ENCODE measurements at places on chromosomes 16 and 17.

GRCh38 chr17:50495918-50496317 is 12.3 kb upstream of the MYCBPAP start:
- DNase-seq = no peak

DNA sequence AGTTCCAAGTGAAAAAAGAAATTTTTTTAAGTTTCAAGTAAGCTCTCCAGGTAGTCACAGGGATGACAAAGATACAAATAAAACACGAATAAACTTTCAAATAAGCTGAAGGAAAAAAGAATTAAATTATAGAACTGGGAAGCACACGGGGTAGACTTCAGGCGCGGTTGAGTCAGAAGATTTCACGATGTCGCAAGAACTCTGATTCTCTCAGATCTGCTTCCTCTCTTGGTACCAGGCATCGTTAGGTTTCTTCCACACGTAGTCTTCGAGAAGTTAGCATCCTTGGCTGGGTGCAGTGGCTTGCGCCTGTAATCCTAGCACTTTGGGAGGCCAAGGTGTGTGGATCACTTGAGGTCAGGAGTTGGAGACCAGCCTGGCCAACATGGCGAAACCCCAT is 784.1 kb upstream of the RBFOX1 start:
- DNase-seq = no peak

GRCh38 chr16:81879625-81880024 is 100.5 kb downstream of the PLCG2 start:
- no peak for DNase-seq

- DNase-seq = no peak
Measured at GRCh38 chr17:16269658-16270057, 52.6 kb downstream of the PIGL start.

DNA sequence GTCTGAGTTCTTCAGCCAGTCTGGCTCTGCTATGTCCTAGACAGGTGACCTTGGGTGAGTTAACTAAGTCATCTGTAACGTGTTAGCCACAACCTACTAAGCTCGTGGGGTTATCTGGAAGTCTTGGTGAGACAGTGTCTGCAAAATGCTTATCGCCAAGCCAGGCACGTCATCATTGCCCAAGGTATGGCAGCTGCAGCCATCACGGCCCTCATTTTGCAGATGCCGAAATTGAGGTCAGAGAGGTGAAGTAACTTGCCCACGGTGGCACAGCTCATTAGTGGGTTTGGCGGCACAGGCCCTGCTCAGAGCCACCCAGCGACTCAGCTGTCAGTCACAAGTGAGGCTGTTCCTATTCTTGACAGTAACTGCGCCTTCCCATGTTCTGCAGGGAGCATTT is 79.8 kb downstream of the CMIP start:
- no peak for DNase-seq

DNA sequence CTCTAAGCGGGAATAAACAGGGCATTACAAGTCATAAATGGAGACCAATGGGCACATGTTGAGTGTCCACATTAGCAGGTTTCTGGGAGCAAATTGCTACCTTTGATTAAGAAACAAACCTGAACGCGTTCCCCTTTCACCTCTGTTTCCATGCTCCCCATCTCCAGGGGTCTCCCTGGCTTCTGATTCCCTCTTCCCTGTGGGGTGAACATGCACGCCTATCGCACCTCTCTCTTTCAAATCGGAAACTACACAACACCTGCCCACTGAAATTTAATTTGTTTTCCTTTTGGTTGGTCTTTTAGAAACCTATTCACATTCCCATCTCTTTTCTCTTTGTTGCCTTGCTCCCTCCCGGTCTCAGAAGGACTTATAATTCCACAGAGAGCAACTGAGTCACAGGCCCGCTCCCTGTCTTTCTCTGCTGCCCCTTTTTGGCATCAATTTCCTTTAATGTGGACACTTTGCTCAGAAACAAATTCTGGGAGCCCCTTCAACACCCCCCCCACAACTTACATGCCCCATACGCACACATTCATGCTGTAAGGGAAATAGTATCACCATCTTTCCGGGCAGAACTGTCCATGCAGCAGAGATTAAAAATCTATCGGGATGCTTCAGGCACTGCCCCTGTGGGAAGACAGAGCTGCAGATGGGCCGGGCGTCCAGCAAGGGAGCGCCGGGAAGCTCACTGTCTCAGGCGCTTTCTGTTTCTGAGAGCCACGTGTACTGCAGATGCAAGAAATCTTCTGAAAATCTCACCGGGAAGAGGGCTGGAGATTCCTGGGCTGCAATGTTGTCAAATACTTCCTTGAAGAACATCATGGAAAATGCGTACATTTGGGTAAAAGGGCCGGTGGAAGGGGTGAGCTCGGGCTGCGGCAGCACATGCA is 7.2 kb upstream of the FOXF1 start:
- no peak for DNase-seq

DNA sequence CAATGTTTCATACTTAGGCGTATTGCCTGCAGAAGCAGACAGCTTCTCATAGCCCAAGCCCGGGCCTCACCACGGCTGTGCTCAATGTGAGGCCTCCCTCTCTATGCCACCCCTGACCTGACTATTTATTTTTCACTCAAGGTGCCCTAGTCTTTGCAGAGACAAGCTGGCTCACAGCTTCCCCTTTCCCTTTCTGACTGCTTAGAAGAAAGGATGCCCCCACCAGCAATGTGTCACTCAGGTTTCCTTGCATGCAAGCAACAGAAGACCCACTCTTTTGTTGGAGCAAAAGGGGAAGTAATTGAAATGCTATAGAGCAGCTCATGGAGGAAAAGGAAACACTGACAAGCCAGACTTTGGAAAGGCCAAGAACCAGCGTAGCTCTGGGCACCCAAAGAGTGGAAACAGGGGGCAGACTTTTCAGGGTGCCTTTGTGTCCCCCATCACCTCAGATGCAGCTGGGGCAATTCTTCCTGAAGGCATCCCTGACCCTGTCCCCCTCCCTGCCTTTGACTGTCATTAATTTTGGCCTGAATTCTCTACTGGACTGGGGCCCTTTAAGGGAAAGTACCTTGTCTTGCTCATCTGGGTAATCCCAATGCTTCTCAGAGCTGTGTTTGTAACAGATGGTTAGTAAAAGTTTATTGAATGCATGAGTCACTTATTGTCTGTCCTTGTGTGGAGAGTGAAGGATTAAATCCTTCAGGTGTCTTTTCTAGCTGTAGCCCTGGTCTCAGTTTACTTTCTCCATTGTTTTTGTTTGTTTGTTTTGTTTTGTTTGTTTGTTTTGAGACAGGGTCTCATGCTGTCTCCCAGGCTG is 17.8 kb downstream of the RGS9 start:
- no peak for DNase-seq

DNA sequence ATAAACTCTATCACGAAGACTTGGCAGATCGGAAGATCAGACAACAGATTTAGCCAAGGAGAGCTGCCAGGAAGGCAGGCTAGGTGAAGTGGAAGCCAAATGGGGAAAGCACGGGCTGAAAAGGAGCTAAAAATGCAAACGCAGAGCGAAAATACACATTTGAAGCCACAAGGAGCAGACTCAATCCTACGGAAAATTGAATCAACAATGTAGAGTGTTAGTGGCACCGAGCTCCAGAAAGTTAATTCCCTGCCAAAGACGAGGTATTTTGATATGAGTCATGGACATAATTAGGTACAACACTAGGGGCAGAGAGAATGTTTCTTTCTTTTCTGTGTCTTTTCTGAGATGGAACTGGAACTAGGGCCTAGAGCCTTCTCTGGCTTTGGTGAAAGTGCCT is 20.7 kb downstream of the GSG1L start:
- DNase-seq = no peak

GRCh38 chr16:65671071-65671470 is 549.2 kb upstream of the CDH11 start:
- no peak for DNase-seq

GRCh38 chr17:66275651-66276050 is 26.8 kb upstream of the PRKCA start:
- DNase-seq = no peak

DNA sequence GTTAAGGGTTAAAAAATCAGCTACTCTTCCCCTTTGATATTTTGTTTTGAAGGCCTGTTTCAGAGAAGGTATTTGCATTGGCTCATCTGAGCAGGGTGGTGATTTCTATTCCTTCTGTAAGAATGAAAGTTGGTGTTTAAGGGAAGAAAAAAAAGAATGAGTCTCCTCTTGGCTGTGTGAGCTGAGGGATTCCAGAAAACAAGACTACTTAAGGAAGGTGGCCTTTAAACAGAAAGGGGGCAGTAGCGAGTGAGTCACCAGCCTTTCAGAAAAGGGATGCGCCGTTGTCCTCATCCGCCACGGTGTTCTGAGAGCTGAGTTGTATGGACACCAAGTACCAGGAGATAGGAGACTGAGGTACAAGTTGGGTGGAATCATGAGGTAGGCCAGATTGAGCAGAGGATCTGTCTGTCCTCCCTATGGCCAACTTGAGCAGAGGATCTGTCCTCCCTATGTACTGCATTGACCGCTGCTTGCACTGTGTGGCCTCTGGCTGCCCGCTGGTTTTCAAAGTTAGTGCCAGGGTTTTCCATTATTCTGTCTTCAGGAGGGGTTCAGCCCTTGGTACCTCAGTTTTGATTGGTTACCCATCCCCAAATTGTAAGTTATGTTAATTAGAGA is 8.2 kb downstream of the PRKCA start:
- no peak for DNase-seq

- DNase-seq = no peak
Measured at GRCh38 chr16:3770530-3770929, 53.2 kb upstream of the TRAP1 start.

DNA sequence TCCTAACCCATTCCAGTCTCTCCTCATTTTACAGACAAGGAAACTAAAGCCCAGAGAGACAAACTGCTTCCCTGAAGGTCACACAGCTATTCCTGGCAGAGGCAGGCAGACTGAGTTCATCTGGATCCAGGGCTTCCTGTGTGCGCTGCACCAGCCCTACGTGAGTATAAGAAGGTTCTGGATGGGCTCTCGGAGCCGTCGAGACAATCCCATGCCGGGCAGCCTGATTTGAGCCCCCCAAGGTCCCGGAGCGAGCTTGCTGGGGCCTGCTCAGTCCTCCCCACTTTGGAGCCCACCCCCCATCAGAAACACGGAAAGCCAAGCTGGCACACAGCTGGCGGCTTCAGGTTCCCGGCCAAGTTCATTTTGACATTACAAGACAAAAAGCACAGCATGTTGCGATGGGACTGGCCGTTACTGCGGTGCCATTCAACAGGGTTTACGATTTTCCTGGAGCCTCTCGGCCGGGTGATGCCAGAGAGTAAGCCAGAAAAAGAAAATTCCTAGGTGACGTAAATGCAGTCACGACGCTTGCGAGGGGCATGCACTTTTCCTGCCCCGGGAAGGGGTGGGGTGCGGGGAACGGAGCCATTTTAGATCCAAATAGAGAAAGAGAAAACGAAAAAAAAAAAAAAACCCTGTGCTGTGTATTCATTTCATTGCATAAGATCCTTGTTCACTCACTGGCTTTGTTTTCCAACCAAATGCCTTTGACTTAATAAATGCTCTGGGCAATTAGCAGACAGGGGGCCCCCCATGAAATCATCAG is 167.1 kb upstream of the FOXF1 start:
- DNase-seq = no peak

DNA sequence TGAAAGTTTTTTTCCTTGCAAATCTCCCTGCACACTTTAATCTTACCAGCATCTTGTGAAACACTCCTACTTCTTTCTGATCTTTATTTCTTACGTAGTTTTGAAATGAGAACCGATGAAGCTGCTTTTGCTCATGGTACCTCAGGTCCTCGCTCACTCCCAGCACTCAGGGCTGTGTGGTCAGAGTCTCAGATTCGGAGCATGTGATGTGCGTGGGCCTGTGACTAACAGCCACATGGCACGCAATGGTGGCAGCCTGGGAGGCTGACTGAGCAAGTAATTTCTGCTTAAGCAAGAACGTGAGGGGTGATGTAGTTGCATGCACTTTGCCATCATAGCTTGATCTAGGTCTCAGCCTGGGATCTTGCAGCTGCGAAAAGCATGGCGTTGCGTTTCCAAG is 624.3 kb downstream of the MAF start:
- DNase-seq = no peak

DNA sequence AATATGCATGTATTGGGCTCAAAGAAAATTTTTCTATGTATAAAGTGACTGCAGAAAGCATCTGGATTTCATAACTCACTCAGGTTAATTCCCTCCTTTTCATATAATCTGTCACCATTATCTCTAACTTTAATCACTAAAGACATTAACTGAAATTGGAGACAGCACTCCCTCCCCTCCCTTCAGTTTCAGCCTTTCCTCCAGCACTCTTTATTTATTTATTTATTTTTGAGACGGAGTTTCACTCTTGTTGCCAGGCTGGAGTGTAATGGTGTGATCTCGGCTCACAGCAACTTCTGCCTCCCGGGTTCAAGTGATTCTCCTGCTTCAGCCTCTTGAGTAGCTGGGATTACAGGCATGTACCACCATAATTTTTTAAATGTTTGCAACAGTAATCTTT is 43.1 kb downstream of the CDH8 start:
- DNase-seq = no peak

DNA sequence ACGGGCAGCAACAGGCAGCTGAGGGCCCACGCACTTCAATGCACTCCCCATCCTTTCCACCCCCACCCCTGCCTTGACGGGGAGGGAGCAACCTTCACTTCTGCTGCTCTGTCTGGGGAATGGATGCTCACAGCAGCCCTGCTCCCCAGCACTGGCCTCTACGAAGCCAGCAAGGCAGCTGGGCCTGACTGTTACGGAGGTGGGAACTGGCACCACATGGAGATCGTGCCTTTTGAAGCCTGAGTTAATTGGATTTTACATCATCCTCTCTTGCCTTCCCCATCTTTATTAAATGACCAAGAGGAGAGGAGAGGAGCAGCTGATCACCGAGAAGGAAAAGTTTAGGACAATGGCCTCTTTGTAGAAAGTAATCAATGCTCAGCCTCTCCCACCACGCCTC is 187.0 kb upstream of the RPL38 start:
- no peak for DNase-seq

- no peak for DNase-seq
Measured at GRCh38 chr17:75334723-75335122, 45.5 kb upstream of the SLC25A19 start.

DNA sequence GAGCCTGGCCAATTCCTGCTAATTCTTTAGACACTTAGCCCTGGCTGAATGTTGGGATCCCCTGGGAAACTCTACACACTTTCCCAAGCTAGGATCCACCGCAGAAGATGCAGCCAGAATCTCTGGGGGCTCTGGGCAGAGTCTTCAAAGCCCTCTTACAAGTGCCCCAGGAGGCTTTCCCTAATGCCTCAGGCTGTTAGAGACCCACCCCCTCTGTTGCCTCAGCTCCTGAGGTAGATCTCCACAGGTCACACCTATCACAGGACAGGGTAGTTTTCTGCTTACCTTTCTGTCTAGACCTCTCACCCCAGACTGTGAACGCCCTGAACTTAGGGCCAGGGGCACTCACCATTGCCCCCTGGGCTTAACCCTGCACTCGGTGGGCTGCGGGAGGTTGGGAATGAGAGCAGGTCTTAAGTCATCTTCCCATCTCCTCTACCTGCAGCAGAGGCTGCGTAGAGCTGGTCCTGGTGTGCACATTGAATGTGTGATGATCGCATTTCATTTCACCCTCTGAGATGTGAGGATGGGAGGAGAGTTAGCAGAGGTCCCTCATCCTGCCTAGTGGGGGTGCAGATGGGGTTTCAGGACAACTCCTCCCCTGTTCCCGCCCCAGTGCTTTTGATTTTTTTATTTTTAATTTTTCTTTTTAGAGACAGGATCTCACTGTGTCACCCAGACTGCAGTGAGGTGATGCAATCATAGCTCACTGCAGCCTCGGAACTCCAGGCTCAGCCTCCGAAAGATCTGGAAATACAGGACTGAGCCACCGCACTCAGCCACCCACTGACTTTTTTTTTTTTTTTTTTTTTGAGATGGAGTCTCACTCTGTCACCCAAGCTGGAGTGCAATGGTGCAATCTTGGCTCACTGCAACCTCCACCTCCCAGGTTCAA is 89.0 kb upstream of the LHX1 start:
- DNase-seq = no peak

- DNase-seq = no peak
Measured at GRCh38 chr17:200586-200985, 19.1 kb upstream of the DOC2B start.
